Fibroblast of mammary gland (primary cell): ENCODE measurements at places on chromosomes 12 and 14.
A peak's percentile ranks its signal among the peaks of the same experiment; 100 is the strongest.

DNA sequence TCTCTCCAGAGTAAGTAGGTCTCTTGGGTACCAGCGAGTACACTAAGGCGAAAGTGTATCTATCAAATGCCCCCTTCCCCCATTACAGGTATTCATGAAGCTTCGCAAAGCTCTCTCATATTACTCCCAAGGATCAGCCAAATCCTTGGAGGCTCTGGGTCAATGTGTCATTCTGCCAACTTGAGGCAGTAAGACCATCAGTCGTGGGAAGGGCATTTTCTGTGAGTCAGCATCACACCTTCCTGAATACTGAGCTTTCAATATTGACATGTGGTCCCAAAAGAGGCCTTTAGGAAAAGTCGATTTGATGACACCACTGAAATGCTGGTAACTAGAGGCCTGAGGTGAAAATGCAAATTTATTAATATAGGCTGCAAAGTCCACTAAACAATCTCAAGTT is 323.9 kb downstream of the LRIG3 start:
- peak; percentile 42 for DNase-seq

DNA sequence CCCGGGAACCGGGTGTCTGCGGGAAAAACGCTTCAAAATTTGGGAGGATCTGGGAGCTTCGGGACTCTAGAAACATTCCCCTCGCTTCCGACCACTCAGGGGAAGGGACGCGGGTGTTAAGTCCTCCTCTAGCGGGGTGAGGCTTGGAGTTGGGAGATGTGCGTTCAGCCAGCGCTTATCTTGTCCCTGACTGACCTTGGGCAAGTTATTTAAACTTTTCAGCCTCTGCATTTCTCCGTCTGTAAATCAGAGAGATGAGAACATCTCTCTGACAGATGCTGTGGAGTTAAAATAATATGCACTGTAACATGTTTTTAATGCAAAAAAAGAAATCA is 76.9 kb upstream of the ANO4 start:
- peak; percentile 18 for DNase-seq

- DNase-seq: peak; percentile 25
Observed at GRCh38 chr12:27237790-27238771, 6.0 kb upstream of the STK38L start.

- DNase-seq: no peak
Observed at GRCh38 chr14:91466192-91466591, 43.9 kb downstream of the PPP4R3A start.

DNA sequence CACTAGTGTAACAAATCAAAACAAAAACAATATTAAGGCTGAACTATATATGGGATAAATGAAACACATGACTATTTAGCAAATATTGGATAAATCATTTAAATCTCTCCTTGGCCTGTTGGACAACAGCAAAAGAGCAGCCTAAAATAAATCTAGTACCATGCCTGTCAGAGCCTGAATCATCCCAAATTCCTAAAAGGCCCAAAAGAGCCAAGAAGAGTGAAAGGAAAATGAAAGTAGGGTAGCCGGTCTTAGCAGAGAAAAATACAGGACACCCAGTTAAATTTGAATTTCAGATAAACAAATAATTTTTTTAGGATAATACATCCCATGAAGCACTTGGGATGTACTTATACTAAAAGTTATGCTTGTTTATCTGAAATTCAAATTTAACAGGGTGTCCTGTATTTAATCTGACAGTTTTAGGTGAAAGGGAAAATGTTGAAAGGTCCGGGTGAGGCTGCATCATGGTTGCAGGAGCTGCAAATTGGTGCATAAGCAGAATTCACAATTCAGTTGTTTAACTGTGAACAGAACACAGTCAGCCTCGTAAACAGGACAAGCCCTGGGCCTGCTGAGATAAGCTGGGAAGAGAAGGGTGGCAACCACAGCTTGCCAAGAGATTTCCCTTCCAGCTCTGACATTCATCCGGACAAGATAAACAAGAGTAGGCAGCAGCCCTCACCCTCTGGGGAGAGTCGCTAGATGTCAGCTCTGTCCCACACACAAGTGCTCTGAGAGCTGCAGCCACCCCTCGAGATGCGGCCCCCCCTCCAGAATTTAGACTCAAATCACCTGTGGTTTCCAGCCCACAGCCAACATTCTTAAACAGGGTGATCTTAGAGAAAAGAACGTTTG is 30.3 kb downstream of the DMAC2L start:
- DNase-seq: peak; percentile 79

DNA sequence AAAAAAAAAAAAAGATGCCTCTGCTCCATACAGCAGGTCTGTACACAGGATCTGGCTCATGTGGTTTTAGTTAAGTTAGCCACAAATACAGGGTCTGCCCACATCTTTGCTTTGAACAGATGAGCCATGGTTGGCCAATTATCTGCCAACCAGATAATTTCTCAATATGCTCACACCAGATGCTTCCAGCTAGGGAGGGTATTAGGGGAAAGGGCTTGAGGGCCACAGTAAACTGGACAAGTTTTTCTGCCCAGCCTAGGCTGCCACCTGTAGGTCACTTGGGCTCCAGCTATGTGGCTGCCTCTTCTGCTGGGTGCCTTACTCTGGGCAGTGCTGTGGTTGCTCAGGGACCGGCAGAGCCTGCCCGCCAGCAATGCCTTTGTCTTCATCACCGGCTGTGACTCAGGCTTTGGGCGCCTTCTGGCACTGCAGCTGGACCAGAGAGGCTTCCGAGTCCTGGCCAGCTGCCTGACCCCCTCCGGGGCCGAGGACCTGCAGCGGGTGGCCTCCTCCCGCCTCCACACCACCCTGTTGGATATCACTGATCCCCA is 776 bp downstream of the RDH5 start:
- peak; percentile 98 for DNase-seq

DNA sequence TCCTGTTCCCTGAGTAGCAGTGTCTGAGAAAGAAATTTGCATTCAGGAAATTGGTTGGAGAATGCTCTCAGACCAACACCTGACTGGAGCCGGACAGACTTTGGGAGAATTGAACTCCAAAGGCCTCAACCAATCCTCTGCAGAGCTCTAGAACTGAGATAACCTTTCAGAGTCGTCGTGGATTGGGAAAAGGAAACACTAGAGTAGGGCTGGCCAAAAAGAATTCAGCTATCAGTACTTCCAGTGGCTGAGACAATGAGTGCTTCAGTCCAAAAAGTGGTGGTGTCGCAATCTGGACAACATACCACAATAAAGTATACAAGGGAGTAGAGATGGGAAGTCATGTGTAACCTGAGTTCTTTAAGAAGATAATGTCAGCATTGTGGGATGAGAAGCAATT is 377.1 kb downstream of the SLC16A7 start:
- peak; percentile 77 for DNase-seq

DNA sequence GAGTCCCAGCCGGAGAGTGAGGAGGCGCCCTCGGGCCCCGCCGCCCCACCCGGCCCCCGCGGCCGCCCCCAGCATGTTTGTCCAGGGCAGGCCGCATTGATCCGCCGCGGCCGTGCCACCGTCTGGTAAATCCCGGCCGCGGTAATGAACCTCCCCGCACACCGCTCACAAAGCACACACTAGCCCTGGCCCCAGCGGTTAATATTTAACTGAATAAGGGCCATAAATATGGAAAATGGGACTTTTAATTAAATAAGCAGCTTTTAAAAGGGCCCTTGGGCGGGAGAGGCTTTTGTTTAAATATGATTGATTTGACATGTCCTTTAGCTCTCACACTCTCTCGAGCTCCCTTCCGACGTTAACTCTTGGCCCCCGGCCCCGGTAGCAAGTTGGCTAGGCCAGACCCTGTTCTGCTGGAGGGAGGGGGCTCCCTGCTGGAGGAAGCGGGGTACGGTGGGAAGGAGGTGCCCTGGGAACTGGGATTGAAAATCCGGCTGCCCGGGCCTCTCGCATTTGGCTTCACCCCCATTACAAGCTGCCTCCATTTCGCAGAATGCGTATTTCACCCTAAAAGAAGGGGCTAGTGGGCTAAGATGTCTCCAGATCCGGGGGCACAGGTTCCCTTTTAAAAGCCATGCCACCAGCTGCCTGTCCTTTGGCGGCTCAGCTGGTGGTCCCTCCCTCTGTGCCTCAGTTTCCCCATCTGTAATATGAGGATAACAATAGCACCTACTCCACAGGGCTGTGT is 199.8 kb downstream of the RBM19 start:
- no peak for DNase-seq

GRCh38 chr14:102983496-102983895 is 61.0 kb downstream of the AMN start:
- DNase-seq: no peak

GRCh38 chr12:104740668-104741067 is 217.4 kb downstream of the SLC41A2 start:
- DNase-seq: no peak

DNA sequence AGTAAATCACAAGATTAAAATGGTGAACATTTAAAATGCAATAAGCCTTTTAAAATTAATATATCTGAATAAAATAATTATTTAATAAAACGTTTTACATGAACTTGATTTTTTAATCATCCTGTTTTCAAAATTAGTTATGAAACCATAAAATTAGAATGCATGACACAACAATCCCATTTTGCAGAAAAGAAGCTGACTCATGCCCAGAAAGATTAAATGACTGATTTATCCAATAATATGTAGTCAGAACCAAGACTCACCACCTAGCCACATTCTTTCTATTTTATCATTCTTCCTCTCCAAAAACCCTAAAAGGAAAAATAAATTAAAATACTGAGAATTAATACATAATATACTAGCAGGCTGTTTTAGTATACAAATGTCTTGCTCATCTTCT is 83.0 kb upstream of the LGR5 start:
- DNase-seq: no peak

- DNase-seq: no peak
Observed at GRCh38 chr14:66496911-66497310, 10.7 kb downstream of the CCDC196 start.

GRCh38 chr12:111995782-111996480 is 17.0 kb downstream of the TMEM116 start:
- DNase-seq: no peak

DNA sequence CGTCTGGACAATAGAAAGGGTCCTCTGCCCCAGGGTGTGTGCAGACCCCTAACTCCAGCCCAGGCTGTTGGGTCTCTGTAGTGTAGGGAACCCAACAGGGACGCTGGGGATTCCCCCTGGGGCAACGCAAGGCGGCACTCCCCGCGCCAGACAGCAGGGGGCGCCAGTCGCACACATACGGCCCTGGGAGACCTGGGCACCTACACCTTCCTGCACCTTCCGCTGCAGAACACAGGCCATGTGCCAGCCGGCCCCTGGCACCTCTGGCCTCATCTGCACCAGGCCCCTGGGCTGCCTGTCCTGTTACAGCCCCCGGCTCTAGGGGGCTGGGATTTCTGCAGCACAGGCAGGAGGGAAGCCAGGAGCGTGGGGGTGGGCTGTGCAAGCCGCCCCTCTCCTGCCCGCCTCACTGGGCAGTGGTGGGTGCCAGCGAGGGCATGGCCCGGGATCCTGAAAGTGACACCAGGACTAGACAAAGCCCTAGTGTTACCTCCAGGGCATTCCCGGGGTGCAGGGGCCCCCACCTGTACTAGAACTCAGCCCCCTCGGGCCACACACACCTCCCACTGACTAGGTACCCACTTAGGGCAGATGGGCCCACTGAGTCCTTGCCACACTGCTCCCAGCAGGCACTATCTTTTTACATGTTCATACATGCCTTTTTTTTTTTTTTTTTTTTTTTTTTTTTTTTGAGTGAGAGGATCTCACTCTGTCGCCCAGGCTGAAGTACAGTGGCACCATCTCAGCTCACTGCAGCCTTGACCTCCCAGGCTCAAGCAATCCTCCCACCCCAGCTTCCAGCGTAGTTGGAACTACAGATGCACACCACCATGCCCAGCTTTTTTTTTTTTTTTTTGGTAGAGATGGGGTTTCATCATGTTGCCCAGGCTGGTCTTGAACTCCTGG is 37.5 kb downstream of the CCNK start:
- peak; percentile 36 for DNase-seq
